ENCODE measurements at places on chromosomes 2 and 18.
A peak's percentile ranks its signal among the peaks of the same experiment; 100 is the strongest.

- no peak for DNase-seq
Measured at GRCh38 chr18:35236571-35237363, 4.1 kb upstream of the ZNF397 start.

GRCh38 chr2:28447086-28447485, 48.8 kb upstream of the PLB1 start:
- no peak for DNase-seq

- DNase-seq = no peak
Measured at GRCh38 chr2:237749961-237750360, 48.6 kb upstream of the RBM44 start.

DNA sequence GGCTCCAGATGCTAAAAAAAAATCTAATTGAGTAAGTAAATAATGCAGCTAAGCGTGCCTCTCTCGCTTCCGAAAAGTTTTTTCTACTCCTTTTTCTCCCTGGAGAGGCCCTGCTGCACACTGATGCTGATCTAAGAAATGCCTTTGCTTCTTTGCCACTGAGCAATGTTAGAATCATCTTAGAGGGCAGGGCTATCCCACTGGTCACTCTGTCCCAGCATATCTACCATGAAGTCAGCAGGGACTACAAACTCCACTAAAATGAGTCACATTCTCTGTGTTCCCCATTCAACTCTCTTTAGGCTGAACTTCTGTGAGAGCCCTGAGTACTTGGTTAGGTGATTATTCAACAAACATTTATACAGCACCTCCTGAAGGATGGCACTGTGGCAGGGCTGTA, 127.6 kb upstream of the LYPD1 start:
- DNase-seq = no peak

- no peak for DNase-seq
Measured at GRCh38 chr2:105678346-105678745, 66.4 kb upstream of the NCK2 start.

GRCh38 chr2:99956232-99957030, 186.0 kb downstream of the AFF3 start:
- DNase-seq = no peak

DNA sequence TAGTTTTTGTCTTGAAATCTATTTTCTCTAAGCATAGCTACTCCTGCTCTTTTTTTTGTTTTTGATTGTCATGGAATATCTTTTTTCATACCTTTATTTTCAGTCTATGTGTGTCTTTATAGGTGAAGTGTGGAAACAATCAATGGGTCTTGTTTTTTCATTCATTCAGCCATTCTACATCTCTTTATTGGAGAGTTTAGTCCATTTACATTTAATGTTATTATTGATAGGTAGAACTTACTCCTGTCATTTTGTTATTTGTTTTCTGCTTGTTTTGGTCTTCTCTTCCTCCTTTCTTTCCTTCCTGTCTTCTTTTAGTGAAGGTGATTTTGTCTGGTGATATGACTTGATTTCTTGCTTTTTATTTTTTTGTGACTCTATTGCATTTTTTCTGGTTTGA, 17.8 kb downstream of the IL1RL2 start:
- DNase-seq = no peak

DNA sequence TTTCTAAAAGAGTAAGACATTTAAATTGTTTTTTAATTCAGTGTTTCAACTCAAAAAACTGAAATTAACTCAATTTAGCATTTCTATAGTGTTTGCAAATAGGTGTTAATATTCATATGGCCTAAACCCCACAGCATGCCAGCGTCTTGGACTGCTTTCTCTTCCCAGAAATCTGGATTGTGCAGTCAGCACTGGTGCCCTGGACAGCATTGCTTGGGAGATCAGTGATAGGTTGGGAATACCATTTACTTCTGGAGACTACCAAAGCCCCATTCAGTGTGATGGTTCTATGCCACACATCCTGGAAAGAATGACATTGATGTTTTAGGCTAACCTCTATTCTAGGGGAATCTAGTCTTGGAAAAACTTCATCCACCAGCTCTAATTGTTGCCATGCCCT, 455.0 kb upstream of the KLHL29 start:
- no peak for DNase-seq

- DNase-seq = no peak
Measured at GRCh38 chr2:62641410-62641843, 64.1 kb upstream of the EHBP1 start.

DNA sequence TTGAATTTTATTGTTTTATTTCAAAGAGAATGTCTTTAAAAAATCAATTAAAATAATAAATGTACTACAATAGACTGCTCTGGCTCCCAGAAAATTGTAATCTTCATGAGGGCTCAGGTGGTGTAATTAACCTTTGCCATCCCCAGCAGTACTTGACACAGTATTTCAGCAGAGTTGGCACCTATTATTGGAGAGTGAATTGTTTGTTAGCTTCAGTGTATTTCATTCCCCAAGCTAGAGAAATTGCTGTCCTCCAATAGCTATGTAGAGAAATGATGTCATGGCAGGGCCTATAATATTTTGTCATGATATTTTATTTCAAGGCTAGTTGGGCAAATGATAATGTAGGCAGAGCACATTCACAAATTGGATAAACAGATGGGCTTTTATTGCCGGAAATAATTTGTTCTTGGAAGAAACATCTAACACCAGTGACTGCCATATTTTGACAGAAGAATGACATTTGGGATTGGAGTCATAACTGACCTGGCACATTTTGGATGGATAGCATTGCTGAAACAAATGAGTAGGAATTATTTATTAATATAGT, 712.0 kb upstream of the NXPH2 start:
- DNase-seq = no peak

DNA sequence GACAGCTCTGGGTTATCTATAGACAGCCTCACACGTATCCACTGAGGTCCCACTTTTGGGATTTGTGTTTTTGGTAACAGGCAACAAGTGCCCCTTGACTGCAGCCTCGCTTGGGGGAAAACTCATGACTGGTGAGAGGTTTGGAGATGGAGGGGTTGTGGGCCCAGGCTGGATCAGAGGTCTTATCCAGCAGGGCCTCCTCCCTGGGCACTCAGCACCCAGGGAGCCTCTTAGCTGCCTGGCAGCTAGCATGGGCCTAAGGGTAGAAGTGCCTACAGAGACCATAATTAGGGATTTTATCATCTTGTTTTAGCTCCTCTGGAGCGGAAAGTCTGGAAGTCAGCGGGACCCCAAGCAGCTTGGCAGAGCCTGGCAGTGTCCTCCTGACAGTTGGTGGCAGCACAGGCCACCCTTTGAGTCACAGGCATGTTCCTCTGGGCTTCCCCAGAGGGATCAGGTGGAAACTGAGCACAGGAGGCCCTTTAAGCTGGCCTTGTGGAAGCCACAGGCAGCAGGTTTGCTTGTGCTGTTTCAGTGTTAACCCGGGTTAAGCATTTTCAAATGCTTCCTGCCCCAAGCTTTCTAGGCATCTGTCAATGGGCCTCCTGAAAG, 143.1 kb downstream of the KCTD1 start:
- DNase-seq = no peak

DNA sequence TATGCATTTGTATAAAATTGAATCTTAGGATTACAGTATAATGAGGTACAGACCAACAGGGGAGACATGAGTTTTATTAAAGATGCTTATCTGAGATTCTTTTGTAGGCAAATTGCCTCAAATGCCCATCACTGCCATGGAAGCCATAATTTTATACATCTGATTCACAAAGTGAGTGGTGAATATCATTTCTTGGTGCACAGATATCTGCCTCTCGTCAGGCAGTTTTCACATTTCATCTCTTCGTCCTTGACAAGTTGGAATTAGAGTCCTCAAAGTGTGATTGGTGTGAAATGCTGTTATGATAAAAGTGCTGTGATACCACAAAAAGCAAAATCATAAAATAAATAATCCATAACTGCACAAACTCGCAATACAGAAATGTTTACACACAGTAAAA, 1602.8 kb upstream of the DDX18 start:
- no peak for DNase-seq

DNA sequence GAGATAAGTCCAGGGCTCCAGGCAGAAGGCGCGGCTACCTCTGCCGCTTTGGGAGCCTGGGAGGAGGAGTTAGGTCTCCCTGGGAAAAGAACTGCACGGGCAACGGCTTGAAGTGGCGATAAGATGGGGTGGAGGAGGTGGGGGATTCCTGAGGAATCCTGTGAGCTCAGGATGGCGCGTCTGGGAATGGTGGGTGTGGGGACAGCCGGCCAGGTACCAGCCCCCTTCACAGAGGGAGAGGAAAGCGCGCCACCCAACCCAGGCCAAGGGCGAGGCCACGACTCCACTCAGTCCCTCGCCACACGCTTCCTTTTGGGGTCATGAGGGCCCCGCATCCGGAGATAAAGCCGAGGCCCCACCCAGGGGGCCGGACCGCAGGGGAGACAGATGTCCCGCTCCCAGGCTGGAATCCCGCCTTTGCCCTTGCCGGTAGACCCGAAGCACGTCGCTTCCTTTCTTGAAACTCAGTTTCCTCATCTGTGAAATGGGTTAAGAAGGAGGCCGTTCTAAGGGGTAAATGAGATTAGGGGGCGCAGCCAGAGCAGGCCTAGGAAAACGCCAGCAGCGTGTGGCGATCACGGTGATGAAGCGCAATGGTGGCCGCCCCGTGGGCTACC, 1.7 kb upstream of the CTDSP1 start:
- DNase-seq = peak; percentile 77

GRCh38 chr2:13682540-13683272, 949.8 kb upstream of the LRATD1 start:
- no peak for DNase-seq

DNA sequence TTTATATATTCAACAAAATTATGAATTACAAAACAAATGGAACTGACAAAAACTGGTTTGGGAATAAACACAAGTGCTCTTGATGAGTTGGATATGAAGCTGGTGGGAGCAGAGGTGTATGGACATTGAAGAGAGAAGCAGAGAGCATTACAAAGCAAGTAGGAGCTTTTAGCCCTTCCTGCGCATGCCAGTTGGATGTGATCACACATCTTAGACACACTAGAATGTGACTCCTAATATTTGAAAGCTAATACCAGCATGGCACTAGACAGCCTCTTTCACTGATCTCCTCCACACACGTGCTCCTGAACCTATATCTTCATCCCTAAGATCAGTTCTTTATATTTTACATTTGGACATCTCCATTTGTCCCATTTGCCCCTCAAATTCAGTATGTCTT, 298.1 kb downstream of the MTX2 start:
- no peak for DNase-seq

DNA sequence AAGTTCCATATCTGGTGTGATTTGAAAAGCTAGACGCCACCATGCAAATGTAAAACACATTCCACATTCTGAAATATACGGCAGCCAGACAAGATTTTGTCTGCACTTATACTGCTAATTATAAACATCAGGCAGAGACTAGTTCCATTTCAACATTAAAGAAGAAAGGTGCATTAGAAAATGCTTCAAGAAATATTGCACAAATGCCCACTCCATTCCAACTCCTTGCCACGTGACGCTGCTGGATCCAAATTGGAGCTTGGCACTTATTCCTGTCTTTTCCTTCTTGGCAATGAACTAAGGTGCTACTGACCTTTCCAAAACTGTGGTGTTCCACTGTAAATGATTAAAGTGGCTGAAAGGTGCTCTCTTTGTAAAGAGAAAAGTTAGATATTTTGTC, 6.3 kb downstream of the COL6A3 start:
- no peak for DNase-seq

- DNase-seq = no peak
Measured at GRCh38 chr2:60490441-60490840, 63.0 kb downstream of the BCL11A start.

- no peak for DNase-seq
Measured at GRCh38 chr2:186610785-186611184, 20.9 kb downstream of the ITGAV start.

- no peak for DNase-seq
Measured at GRCh38 chr2:55247025-55247424, 14.5 kb downstream of the RPS27A start.

- DNase-seq = no peak
Measured at GRCh38 chr2:43519643-43520221, 76.1 kb downstream of the THADA start.

DNA sequence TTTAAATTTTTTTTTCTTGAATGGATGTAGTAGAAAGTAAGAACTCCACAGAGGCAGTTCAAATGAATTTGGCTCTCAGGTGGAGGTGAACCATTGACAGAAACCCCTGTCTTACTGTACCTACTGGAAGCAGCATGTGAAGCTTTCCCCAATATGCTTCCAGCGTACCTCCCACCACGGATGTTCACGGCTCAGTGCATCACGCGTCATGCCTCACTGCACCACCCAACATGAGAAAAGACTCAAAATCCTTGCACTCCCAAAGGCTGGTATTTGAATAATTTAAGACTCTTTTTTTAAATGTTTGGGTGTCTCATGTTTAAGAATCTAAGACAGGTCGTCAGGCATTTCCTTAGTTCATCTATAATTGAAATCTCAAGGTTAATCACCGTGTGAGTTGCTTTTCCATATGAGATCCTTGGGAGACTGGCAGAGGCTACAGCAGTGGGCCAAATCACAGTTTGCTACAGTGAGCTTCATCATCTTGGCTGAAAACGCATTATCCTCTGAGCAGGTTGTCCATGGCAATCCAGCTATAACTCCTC, 846.4 kb downstream of the DCDC2C start:
- DNase-seq = no peak

DNA sequence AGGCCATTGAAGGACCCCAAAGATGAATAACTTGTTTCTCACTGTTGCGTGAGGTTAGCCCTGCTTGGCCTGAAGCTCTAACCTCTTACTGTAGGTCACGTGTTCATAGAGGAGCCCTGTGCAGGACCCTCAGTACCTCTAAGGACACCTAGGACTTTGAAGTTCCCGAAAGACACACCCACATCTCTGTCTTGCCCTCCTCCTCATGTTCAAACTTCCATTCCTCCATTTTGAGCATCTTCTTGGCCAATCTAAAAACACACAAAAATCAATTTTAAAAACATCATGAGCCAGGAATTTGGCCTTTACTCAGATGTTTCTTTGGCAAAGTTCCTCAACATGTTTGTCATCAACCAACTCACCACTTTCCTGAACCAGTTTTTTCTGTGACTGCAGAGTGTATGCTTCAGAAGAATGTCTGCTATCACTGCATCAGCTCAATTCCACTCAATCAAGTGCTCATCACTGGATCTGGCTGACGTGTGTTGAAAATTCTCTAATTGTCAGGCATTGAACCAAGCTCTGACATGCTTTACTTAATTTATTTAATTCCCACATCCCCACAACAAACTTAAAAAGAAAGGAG, 101.6 kb downstream of the AP1S3 start:
- DNase-seq = no peak

DNA sequence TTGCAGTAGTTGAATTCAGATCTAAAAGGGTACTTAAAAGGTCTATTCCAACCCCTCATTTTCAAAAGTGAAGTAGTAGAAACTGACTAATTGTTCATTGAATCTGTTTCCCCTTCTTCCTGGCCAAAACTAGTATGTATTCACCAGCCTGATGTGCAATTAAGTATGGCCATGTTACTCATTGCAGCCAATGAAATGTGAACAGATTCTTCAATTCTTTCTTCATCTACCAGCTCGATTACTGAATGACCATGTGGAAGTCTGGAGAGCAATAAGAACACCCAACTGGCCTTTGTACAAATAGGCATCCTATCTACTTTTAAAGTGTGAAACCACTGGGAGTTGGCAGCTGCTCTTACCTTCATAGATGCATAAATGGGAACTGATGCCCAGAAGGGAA, 449.0 kb upstream of the ID2 start:
- DNase-seq = no peak

Data from stimulated activated CD8-positive, alpha-beta memory T cell treated with anti-CD3 and anti-CD28 coated beads, Interleukin-4, amount 100 ng/mL, for 48 hours (primary cell).